ENCODE measurements at places on chromosomes 12 and 14.

DNA sequence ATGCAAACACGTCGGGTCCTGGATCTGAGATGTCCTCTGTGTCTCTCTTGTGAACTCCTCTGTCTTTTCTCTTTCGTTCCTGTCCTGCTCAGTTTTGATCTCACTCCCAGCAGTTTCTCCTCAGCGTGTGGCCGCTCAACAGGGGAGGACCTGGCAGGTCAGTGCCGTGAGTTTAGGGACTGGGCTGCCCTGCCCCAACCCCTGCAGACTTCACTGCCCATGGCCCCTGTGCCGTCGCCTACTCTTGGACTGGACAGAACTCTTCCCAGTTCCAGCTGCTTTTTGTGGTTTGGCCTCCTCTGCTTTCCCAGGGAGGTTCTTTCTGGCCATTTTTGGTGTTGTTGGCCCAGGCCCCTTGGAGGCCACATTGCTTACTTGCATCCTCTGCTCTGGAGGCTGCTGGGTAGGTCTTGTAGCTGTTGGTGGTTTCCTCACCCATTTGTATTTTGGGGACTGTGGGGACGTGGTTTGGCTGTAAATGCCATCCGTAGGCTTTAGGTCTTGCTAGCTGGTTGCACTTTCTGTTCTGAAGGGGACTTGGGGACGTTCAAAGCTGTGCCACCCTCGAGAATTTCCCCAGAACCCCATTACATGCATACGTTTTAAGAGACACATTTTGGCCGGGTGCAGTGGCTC lies 20.0 kb upstream of the DNAH10 start:
- DNase-seq: no peak

DNA sequence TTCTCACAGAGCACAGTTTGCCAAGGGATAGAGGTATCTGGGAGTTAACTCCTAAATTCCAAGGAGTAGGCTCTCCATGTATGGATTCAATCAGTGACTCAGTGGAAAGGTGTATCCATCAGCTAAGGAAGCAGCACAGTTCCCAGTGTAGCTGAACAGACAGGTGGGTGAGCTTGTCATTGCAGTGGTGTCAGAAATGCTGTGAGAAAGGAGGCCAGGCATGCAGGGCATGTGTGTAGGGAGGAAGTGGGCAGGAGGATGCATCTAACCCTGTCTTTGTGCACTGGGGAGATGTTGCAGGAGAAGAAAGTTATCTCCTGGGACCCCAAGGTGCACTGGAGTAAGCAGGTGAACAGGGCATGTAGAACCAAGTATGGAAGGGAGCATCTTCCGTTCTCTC lies 539.0 kb downstream of the VRK1 start:
- DNase-seq: no peak

GRCh38 chr14:78501909-78502308 lies 331.7 kb downstream of the NRXN3 start:
- no peak for DNase-seq

GRCh38 chr14:35940291-35940690 lies 114.2 kb downstream of the BRMS1L start:
- DNase-seq: no peak

DNA sequence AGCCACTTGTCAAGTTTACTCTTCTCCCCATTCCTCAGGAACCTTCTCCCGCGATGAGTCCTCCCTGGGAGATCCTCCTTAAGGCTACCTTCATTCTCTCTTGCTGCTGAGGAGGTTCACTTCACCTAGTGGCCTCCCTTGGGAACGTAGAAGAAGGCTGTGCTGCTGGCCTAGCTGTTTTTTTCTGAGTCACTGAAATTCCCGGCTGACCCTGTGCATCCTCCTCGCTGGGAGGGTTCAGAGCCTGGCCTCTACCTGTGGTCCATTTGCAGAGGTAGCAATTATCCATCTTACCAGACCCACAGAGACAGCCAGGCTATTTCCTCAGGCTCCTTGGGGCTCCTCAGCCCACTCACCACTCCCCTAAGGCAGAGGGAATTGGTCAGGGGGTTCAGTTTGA lies 4.6 kb downstream of the KRT82 start:
- no peak for DNase-seq

- no peak for DNase-seq
Observed at GRCh38 chr12:70815971-70816391, 104.6 kb downstream of the PTPRR start.

DNA sequence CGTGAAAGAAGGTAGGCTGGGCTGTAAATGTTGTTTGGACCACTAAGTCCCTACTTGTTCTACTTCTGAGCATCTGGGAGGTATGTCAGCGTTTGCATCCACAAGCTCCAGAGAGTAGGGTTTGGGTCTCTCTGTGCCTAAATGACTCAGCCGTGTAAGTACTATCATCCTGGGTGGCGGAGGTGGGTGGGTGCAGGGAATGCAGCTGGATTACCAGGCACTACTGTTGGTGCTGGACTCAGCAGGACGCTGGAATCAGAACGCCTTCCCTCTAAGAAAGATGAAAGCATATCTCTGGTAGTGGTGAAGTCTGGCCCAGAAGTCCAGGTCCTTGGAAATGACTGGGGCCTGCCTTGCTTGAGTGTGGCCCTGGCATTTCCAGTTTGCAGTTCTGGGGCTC lies 289.7 kb downstream of the PCNX1 start:
- no peak for DNase-seq

DNA sequence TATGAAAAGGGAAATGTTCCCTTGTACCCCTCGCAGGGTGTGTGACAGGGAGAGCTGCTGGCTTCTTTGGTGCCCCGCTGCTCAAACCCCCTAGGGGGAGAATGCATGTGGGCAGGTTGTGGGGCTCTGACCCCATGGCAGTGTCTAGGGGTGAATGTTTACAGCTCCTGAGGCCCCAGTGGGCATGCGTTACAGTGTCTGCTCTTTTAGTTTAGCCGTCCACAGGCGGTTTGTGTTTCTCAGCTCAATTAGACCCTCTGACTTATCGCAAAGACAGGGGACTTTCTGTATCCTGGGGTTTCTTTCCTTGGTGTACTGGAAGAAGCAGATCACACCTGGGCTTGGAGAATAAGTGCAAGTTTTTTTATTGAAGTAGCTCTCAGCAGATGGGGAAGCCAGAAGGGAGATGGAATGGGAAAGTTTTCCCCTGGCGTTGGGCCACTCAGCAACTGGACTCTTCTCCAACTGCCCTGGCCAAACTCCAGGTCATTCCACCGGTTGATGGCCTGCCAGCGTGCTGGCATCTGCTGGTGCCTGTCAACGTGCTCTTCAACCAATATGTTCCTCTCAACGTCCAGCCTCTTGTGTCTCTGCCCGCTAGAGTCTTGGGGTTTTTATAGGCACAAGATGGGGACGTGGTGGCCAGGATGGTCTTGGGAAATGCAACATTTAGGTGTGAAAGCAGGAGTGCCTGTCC lies 720.9 kb downstream of the FSCB start:
- no peak for DNase-seq
